ENCODE measurements at places on chromosomes 6 and 20.
A peak's percentile ranks its signal among the peaks of the same experiment; 100 is the strongest.

DNA sequence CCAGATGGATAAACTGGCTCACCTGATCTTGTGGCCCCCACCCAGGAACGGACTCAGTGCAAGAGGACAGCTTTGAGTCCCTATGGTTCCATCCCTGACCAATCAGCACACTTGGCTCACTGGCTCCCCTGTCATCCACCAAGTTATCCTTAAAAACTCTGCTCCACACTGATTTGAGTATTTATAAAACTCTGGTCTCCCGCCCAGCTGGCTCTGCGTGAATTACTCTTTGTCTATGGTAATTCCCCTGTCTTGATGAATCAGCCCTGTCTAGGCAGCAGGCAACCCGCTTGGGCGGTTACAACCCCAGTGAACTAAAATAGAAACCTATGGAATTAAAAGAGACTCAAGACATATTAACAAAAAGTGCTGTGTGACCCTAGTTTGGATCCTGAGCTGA lies 38.1 kb upstream of the CD83 start:
- DNase-seq = no peak

DNA sequence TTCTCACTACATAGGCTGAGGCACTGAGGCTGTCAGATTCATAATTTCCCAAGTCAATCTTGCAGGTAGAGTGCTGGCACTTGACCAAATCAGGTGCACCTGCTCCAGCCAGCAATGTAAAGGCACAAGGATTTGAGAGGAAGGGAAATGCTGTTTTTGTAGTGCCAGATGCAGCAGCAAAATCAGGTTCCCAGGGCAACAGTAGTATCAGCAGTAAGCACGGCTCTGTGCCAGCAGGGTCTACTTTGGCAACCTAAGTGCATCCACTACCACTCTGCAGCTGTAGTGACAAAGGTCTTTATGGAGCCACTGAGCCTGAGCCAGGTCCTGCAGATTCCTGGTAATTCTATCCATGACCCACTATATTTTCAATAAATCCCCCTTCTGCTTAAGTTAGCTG lies 329.5 kb downstream of the TPBG start:
- DNase-seq = no peak

GRCh38 chr6:22362361-22362760 lies 65.5 kb upstream of the PRL start:
- DNase-seq = no peak

DNA sequence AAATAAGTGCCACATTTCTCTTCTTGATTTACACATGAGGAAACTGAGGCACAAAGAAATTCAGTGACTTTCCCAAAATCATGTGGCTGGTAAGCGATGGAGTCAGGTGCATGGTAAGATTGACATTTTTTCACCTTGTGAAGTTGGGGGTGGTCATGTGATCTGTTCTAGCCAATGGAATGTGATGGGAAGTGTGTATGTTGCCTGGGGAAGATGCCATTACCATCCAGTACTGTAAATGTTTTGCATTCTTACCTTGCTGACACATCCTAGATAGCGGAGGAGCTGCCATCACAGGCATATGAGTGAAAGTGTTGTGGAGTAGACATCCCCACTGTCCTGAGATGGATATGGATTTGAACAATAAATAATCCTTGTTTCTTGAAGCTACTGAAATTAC lies 499.6 kb upstream of the SULF2 start:
- no peak for DNase-seq

DNA sequence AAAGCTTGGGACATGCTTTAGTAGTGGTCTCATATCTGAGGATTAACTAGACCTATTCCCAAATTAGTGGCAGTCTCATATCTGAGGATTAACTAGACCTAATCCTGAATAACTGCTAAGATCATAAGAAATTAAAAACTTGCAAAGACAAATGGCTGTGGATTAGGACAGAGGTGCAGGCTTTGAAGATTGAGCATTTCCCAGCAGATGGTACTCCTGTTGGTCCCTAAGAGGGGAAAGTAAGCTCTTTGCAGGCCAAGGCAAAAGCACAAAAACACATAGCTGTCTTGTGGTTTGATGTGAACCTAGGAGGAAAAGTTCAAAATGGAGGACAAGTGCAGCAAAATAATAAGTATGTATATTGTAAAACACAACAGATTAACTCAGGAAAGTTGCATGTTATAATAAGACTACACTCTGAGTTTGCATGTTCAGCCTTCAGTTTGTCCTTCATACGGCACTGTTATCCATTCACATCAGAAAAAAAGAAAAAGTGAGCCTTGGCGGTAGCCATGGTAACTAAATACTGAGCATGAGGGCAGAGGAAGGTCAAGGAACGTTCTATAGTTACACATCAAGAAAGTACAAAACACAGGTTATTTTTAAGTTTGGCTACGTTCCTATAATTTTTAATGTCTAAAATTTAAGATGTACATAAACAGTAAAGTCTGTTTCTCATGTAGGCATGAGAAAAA lies 62.8 kb downstream of the FILIP1 start:
- no peak for DNase-seq

- no peak for DNase-seq
These were observed 459.9 kb downstream of the GRIK2 start for GRCh38 chr6:101853231-101854085.

DNA sequence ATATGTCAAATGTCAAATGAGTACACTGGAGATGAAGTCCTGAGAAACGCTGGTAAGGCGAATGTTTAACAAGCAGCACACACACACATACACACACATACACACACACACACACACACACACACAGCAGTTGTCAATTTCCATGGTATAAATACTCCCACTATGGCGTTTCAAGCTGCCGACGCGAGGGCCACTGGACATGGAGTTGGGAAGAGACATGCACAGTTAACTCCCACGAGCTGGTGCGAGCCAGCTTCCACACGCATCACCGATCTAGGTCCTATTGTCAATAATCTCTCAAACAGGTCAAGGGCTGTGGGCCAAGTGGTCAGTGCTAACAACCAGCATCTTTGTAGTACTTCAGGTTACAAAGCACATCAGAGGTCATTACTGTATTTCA lies 58.9 kb downstream of the TRERF1 start:
- no peak for DNase-seq

- no peak for DNase-seq
These were observed 71.6 kb downstream of the GJA1 start for GRCh38 chr6:121506761-121507754.

DNA sequence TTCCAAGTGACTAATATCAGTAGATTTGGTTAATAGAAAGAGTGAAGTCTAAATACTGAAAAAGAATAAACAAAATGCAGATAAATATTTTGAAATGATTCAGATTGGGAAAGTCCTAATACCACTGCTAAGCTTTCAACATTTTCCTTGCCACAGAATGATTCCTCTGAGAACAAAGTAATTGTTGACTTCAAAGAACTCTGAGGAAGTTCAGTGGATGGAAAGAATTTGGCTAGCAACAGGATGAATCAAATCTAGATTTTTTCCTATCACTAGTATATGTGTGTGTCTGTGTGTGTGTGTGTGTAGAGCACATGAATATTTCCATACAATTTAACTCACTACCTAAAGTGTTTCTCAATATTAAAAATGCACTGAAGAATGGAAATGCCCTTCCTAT lies 107.9 kb upstream of the PREP start:
- DNase-seq = no peak

DNA sequence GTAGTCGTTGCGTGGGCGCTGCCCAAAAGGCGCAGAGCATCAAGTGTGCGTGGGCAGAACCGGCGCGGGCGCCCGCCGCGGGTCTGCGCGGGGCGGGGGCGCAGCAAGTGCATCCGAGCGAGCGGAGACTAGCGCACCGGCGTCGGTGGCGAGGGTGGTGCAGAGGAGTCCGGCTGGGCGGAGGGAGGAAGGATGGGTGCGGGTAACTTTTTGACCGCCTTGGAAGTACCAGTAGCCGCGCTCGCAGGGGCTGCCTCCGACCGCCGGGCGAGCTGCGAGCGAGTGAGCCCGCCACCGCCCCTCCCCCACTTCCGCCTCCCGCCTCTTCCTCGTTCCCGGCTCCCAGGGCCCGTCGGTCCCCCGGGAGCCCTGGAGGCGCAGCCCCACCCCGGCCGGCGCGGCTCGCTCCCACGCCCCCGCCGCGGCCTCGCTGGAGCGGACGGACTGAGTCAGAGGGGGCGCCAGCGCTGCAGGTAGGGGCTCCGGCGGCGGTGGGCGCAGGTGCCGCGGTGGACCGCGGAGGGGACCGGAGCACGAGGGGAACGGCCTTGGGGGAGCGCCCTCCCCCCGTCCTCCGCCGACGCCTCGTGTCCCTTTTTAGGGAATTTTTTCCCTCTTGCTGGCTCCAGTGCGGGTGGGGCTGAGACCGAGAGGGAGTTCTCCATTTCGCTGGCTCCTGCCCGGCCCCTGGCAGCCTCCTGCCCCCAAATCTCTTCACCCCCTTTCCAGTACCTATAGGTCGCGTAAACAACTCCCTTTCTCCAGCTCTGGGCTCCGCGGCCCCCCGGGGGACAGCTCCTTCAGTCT lies 1.6 kb upstream of the DBNDD2 start:
- peak; percentile 53 for DNase-seq

DNA sequence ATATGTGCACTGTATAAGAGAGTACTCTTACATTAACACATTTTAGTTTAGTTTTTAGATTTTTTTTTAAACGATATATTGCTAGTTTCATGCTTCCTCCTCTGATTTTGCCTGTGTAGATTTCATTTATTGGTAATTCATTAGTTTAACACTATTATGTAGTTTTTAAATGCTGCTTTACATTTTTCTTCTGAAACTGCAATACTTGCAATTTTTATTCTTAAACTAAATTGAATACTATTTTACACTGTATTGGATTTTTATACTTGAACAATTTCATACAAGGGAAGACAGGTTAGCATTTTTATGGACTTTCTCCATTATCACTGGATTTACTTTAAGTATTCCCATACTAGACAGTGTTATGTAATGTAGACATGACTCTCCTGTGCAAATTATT lies 12.2 kb downstream of the RBM24 start:
- no peak for DNase-seq

DNA sequence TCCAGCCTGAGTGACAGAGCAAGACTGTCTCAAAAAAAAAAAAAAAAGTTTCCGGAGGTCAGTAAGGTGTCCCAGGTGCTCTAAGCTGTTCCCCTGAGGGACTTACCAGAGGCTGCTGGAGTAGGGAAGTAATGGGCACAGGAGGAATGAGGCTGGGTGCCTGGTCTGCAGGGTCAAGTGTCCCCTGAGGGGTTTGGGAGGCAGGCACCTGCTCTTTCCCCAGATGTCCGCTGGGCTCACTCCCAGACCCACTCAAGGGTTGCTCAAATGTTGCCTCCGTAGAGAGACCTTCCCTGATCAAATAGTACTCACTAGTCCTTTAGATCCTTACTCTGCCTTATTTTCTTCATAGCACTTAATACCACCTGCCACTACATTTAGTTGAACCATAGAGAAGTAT lies 5.4 kb upstream of the MAPK13 start:
- no peak for DNase-seq

DNA sequence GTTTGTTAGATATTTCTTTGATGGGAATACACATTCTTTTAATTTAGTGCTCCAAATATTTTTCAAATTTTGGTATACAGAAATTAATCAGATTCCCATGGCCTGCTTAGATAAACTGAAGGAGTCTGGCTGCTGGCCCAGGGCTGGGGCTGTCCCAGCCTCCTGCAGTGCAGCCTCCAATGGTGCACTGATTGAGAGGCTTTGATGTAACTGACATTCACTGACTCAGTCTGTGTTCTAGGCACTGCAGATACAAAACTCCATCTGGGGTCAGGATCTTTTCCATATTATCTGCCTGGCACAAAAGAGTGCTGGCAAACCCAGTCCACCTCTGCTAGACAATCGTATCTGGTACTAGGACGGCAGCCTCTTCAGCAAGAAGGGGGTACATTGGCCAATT lies 64.8 kb downstream of the GRIK2 start:
- no peak for DNase-seq

DNA sequence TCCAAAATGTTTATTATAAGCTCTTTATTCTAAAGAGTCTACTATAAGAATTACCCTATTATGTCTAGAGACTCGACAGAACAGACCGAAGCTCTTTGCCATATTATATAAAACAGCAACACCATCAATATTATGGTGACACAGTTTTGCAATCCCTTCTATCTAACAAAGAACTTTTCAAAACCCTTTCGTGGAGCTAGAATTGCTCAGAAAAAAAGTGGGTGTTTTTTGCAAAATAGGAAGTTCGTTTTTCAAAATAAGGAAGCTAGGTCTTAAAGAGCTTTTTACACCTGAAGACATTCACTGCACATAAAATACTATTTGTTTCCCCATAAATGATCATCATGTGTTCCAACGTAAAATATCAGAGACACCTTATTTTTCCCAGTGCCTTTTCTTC lies 240.0 kb downstream of the FOXC1 start:
- no peak for DNase-seq

- DNase-seq = no peak
These were observed 88.1 kb downstream of the IPCEF1 start for GRCh38 chr6:154268486-154268885.

DNA sequence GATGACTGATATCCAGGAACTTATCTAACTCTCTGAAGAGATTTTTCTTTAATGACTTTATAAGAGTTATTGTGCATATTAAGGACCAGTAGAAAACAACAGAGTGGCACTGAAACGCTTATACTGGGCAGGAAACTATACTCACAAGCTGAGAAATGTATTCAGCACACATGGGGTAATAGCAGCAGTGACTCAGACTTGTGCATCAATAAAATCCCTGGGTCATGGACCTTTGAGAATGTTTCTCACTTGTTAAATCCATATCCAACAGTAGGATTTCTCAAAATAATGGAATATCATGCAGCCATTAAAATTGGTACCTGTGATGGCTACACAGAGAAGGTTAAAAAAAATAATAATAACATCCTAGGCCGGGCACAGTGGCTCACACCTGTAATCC lies 219.5 kb downstream of the BTBD9 start:
- no peak for DNase-seq

GRCh38 chr6:16248271-16248853 lies 10.0 kb downstream of the GMPR start:
- no peak for DNase-seq

DNA sequence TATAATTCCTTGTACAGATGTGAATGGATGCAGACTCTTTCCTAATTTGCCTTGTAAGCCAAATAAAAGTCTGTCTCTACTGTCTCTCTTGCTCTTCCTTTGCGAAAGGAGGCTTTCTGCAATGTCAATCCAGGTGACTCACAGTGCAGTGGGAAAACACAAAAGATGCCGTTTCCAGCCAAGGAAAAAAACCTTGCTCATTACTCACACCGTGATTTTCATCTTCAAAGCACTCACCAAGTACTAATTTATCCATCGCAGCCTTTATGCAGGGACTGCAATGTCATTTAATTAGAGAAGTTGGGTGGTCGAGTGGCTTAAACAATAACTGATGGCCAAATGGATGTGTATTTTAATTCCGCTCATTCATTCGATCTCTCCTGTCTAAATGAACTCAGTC lies 23.8 kb downstream of the SAYSD1 start:
- no peak for DNase-seq

Measured in stimulated activated CD4-positive, alpha-beta T cell treated with anti-CD3 and anti-CD28 coated beads, Interleukin-12 subunit alpha, Interleukin-12 subunit beta, amount 100 ng/mL, for 24 hours (primary cell).